ENCODE measurements at places on chromosomes 4 and X.

GRCh38 chrX:10038585-10038984 is 71.4 kb downstream of the CLDN34 start:
- DNase-seq: no peak

DNA sequence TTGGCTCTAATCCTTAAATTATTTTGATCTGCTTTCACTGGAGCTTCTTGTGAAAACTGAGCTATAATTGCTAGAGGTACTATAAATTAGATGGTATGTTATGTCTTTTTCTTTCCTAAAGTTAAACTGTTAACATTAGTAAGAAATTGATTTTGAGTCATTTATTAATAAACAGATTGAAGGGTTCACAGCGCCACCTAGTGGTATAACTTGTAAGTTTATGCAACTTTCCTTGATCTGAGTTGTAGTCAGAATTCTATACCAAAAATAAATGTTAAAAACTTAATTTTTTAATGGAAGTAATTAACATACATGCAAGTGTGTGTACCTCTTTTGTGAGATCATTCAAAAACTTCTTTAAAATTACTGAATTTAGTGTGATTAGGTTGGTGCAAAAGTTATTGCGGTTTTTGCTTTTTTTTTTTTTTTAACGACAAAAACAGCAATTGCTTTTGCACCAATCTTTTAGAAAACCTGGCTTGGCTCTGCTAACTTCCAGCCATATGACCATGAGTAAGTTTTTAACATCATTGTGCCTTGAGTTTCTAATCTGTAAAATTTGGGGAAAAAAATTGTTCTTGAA is 151.5 kb downstream of the CENPC start:
- peak; percentile 25 for DNase-seq

DNA sequence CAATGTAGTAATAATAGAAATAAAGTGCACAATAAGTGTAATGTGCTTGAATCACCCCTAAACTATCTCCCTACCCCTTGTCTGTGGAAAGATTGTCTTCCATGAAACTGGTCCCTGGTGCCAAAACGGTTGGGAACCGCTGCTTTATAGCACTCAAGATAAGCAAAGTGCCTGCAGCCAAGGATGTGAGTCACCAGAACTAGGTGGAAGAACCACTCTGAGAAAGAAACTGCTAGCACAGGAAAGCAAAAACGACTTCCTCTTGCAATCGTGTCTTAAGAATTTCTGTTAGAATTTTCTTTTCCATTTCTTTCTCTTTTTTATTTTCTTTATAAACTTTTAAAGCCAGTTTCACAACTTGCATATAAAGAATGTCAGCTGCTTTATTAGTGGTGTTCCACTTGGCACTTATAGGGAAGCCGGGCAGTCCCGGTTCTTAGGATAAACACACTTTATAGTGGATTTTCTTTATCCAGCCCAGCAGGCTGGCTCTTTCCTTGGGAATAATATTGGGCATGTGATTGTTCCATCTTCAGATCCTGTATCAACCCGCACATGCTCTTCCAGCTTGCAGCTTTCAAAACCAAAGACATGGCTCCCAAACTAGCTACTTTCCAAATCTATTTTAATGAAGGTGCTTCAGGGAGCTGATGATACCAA is 32.3 kb upstream of the CXCL8 start:
- DNase-seq: no peak

DNA sequence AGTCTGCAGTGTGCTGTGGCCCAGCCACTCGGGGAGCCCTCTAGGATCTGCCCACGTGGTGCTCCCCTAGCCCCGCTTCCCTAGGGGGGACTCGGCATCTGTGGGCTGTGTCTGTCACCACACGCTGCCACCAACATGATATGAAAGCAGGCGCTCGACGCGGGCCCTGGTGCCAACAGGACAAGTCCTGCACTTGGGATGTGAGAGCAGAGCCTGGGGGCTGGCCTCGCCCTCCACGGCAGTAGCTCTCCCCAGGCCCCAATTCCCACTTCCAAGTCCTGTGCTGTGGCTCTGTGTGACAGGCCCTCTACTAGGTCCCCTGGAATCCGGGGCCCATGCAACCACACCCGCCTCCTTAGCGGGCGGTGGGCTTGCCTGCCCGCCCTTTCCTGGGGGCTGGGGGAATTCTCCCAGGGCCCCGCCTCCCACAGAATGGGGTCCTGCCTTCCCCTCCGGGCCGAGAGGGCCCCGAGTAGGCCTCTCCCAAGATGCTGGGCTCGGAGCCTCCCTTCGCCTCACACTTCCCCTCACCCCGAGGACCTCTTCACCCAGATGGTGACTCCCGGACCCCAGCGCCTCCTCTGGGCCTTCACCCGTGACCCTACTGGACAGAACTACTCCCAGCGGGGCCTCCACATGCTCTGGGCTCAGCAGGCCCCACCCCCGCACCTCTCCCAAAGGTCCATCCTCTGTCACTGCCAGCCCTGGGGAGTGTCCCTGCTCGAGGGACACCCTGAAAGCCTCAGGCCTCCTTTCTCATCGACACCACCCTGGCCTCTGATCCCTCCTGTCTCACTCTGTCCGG is 11.2 kb downstream of the LRPAP1 start:
- no peak for DNase-seq

- DNase-seq: no peak
Measured at GRCh38 chrX:122272011-122272410, 912.1 kb upstream of the GRIA3 start.

- DNase-seq: no peak
Measured at GRCh38 chr4:8853249-8853648, 18.4 kb downstream of the HMX1 start.

- no peak for DNase-seq
Measured at GRCh38 chrX:31893525-31893924, 821.7 kb upstream of the FTHL17 start.

- DNase-seq: no peak
Measured at GRCh38 chrX:45811326-45811725, 610.6 kb upstream of the DIPK2B start.

GRCh38 chr4:141339966-141340365 is 119.3 kb downstream of the ZNF330 start:
- no peak for DNase-seq

GRCh38 chr4:140996766-140997165 is 136.5 kb downstream of the RNF150 start:
- no peak for DNase-seq

DNA sequence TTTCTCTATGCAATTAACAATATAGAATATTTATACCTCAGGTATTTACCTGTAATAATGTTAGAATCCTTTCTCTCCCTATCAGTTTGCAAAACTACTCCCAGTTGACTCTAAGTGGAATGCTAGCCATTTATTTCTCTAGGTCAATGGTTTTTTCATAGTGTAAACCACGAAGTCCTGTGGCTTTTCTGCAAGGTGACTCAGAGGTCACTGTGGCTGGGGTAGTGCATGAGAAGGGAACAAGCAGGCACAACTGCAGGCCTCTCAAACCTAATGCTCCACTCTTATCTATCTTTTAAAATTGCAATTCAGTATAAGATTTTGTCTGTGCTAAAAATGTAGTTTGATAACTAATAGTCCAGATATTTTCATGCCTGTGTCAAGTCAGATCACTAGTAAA is 159.4 kb downstream of the ANTXR2 start:
- no peak for DNase-seq

GRCh38 chr4:101304916-101305315 is 42.4 kb downstream of the PPP3CA start:
- peak; percentile 55 for DNase-seq

Measured in NCI-H2029 treated with DMSO at 0.1 percent for 48 hours (cell line).